Cortex of kidney (tissue), 1 donor: ENCODE measurements at places on chromosomes 12 and 14.

- DNase-seq, result no peak
Observed at GRCh38 chr14:24098229-24098926, 4.3 kb downstream of the PCK2 start.

- no peak for DNase-seq
Observed at GRCh38 chr14:59217011-59217410, 28.5 kb downstream of the DAAM1 start.

GRCh38 chr12:104855599-104855998 is 102.5 kb downstream of the SLC41A2 start:
- DNase-seq, result no peak

- DNase-seq, result no peak
Observed at GRCh38 chr12:52369809-52370208, 2.5 kb upstream of the KRT85 start.

- no peak for DNase-seq
Observed at GRCh38 chr14:89907655-89908054, 46.9 kb downstream of the EFCAB11 start.

DNA sequence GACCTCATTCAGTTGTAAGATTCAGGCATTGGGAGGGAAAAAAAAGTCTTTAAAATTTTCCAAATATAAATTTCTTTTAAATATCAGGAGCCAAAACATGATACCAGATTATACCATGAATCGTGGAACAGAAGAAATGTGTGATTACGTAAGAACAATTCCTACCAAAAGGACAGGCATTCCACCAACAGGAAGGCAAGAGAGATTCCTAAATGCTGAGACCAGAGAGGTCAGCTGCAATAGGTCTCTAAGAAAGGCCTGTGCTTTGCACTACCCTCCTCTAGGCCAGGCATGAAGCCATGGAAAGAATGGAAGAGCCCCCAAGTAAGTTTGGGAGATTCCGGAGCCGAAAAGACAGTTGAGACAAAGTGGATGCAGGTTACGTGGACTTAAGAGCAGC is 83.7 kb downstream of the PTGER2 start:
- no peak for DNase-seq

DNA sequence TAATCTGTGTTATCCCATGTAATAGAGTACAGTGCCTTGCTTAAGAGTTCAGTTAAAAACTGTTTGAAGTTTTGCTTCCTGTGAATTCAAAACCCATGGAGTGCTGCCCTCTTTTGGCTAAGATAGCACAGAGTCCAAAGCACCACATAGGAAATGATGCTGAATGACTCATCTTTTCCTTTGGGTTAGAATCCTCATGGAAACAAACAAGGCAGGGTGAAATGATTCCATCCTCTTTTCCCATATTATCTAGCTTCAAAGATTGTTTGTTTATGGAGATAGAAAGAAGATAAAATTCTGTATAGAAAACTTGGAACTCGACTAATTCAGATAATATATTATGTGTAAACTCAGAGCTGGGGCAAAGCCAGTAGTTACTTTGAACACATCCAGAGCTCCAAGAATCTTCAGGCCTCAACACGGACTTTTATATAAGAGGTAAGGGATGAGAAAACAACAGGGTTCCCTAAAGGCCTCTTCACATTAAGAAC is 87.4 kb downstream of the OTOGL start:
- no peak for DNase-seq

- no peak for DNase-seq
Observed at GRCh38 chr12:76318773-76319594, 29.2 kb downstream of the BBS10 start.

DNA sequence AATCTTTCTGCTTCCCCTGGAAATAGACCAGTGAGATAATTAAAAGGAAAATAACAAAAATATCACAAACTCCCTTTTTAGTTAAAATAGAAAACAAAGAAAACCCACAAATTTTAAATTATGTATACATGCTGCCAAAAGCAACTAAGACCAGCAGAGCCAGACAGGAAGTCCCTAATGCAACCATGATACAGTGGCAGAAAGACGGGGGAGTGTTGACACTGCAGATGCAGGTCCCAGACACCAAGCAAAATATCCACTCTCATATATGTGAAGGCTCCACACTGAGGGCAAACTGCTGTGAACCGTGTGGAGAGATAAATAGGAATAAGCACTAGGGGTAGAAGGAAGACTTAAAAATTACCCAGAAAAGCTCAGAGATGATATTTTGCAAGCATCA is 401.0 kb downstream of the BTG1 start:
- no peak for DNase-seq

DNA sequence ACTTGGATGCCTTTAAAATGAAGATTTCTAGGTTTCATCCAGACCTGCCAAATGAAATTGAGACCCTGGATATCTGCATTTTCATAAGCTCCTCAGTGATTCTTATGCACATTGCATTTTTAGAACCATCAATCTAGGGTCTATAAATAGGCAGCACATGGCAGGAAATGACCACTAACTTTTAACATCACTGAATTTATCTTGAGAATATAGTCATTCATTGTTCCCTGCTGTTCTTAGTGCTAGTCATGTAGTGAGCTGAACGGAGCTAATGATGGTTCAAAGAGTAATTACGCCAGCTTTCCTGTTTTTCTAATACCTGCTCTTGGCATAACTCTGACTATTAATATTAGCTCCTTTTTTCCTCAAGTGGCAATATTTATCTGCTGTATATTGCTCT is 91.6 kb downstream of the TPH2 start:
- no peak for DNase-seq

DNA sequence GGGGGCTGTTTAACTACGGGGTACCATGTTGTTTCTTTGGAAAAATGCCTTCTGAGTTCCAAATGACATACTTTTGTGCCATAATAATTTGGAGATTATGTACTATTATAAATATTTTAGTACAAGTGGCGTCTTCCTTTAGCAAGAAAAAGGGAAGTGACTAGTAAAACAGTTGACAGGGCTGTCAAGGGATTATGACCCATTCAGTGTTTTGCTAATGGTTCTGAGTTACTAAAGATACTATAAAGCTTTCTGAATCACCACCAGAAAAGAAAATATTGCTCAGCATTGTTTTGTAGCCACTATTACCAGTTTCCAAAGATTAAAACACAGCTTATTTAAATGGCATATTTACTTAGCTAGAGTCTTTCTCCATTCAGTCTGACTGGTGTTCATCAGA is 334.9 kb downstream of the SNAPC1 start:
- DNase-seq, result no peak
